ENCODE measurements at places on chromosomes 7 and 10.

- no peak for DNase-seq
Measured at GRCh38 chr7:22723181-22723601, 3.8 kb upstream of the IL6 start.

GRCh38 chr7:66377045-66377444 lies 171.9 kb downstream of the TPST1 start:
- DNase-seq: no peak

DNA sequence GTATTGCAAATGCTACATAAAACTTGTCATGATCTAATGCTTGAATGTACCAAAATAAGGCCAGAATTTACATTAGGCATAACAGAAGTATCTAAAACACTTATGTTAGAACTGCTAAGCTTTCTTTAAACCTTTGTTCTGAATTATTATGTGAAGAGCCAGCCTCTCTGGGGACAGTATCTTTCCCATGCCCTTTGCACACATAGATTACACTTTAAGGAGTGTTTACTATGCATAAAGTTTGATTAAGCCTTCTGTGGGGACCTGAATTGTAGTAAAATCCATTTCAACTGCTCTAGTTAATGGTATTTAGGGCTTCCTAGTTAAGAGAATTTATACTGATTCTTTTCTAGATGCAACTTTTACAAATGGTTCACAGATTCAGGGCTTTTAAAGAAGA lies 444.7 kb downstream of the IPMK start:
- no peak for DNase-seq

DNA sequence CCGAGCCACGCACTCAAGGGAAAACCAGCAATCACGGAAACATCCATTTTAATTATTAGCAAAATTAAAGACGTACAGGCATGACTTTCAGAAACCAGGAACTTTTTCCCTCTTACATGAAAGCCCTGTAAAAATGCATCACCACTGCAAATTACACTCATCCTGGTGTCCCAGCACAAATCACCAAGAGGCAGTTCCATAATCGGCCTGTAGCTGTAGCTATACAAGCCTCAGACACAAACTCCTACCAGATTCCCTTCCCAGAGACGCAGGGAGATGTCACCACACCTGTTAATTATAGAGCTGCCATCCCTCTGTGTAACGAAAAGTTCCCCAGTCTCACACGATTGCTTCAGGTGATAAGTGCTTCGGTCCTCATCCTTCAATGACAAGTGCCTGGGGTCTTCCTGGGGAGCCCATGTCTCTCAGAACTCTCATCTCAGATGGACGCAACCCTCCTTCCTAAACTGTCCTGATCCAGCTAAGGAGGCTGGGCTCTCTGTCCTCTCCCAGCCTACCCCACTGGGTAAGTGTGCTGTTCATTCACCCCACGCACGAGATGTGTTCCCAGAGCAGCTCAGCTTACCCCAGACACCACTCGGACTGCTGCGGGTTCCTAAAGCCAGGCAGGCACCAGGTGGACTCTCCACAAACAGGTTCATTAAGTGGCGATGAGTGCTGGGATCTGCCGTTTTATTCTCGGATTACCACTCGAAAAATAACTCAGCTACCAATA lies 5.9 kb downstream of the FGFR2 start:
- no peak for DNase-seq

GRCh38 chr10:8130973-8131911 lies 76.8 kb downstream of the GATA3 start:
- no peak for DNase-seq

DNA sequence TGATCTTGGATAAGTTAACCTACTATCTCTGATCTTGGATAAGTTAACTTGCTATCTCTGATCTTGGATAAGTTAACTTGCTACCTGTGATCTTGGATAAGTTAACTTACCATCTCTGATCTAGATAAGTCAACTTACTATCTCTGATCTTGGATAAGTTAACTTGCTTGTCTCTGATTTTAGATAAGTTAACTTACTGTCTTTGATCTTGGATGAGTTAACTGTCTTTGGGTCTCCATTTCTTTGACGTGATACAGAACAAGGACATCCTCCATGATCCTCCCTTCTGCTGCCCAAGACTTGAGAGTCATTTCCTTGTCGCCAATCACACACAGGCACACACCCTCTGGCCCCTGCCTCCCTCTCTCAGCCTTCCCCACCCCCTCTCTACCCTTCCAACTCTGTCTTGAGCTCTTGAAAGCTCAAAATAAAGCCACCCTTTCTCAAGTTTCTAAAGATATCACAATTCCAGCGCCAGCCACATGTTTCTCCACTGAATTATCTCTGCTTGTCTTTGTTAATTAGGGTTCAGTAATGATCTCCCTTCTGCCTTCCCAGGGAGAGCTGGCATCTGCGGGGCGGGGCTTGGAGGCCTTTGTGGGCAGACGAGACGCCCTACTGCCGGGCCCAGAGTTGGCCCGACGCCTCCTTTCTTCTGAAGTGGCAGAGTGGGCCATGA lies 85.1 kb upstream of the GTF2I start:
- DNase-seq: no peak

Measured in stimulated activated CD8-positive, alpha-beta memory T cell treated with anti-CD3 and anti-CD28 coated beads, Interleukin-4, amount 100 ng/mL, for 1 hour (primary cell).